ENCODE measurements at places on chromosomes 16 and 17.

- DNase-seq: no peak
Measured at GRCh38 chr17:59328601-59329000, 2.9 kb upstream of the YPEL2 start.

DNA sequence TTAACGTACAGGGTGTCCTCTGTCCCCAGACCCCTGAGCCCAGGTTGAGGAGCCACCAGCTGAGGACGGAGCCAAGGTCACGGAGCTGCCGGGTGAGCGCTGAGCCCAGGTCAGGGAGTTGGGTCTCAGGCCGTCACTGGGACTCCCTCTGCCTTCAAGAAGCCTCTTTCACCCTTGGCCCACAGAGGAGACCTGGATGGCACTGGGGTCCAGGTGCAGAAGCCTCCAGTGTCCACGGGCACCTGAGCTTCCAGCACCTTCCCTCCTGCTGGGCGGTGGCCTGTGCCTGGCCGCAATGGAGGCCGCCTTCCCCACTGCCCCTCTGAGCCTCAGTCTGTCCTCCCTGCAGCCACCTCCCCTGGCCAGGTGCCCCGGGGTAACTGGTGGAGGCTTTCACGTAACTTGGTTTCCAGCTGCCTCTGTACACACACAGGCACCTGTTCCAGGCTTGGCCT is 31.6 kb upstream of the CDH15 start:
- DNase-seq: no peak

DNA sequence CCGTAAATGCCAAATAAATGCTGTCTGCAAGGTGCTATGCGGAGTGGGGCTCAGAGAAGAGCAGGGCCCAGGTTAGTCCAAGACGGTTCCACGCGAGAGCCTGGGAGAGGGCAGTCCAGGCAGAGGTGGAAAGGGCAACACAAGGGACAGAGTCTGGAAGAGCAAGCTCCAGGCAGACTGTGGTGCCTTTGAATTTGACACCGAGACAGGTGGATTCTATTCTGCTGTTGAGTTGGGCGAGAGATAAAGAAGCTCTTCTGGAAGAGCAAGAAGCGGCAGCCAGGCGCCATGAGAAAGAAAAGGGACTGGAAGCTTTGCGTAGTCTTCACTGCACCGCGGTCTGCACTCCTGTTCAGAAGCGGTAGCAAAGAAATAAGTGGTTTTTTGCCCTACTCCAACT is 55.6 kb downstream of the CYTH1 start:
- no peak for DNase-seq

DNA sequence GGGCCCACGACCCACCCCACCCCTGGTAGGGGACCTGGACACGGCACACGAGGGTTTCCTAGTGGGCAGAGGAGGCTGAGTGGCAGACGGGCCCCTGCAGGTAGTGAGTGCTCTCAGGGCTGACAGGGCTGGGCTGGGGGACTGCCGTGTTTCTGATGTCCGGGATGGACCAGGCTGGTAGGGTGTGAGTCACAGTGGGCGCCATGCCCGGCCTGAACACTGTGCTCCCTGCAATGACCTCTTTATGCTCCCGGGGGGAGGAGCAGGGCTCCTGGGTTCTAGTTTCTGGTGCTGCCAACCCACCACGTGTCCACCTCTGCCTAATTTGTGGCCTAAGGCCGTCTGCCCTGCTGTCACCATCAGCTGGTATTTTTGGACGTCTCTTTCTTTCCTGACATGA is 26.3 kb downstream of the ARHGAP23 start:
- no peak for DNase-seq

GRCh38 chr16:49587511-49587910 is 213.9 kb downstream of the C16orf78 start:
- no peak for DNase-seq

DNA sequence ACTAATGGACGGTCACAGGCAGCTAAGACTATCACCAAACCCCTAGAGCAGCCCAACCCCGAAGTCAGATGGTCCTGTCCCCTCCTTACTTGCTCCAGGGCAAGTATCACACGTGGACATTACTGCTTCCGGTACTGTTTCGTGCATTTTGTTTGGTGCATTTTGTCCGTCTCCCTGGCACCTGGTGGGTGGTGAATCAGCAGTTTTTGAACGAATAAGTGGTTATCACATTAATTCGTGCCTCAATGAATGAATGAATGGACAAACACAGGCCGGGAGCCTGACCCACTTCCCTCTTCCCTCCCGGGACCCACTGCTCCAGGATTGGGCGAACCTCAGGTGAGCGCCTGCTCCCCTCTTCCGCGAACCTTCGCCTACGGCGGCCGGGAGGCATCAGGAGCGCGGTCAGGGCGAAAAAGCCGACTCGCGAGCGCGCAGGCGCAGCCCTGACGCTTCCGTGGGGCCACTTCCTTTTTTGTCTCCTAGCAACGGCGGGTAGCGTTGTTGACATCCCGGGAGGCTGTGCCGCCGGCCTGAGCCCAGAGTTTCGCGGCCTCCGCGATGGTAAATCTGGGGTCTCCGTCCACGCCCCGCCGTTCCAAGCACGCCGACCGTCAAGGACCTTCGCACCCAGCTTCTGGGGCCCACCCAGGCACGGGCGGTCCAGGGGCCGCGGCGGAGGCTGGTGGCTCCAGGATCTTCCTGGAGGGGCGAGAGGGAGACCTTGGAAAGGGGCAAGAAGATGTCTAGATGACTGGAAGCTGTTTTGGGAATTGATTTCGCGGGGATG is at the start of gene DYNLRB2:
Gene DYNLRB2 (plus strand): TSS at position 478 of the 790 bp plus-strand sequence. CDS start 84 bp downstream, at position 562.
- DNase-seq: peak; percentile 80

DNA sequence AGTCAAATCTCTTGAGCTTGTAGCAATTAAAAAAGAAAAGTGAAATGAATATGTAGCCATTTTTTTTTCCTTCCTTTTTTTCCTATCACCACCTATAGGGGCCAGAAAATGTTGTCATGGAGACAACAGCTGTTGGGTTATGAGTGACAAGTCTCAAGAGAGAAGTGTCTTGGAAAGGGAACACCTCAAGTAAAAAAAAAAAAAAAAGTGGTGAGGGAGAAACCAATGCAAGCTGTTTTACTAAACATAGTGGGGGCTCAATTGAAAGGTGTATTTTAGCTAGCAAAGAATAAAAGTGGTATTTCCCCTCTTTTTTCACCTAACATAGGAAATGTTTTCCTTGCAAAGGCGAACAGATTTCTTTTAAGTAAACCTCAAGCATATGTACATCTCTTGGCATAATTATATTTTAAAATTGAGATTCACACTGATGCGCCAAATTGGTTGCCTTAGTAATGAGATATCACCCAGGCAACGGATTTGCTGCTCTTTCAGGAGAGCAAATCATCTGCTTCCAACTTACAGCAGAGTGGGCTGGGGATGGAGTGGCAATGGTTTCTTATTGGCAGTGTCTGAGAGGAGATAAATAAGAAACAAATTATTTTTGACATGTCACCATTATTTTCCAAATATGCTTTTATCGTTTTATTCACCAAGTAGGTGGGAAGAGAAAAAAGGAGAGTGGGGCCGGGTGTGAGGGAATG is 183.6 kb downstream of the MYO1D start:
- no peak for DNase-seq

DNA sequence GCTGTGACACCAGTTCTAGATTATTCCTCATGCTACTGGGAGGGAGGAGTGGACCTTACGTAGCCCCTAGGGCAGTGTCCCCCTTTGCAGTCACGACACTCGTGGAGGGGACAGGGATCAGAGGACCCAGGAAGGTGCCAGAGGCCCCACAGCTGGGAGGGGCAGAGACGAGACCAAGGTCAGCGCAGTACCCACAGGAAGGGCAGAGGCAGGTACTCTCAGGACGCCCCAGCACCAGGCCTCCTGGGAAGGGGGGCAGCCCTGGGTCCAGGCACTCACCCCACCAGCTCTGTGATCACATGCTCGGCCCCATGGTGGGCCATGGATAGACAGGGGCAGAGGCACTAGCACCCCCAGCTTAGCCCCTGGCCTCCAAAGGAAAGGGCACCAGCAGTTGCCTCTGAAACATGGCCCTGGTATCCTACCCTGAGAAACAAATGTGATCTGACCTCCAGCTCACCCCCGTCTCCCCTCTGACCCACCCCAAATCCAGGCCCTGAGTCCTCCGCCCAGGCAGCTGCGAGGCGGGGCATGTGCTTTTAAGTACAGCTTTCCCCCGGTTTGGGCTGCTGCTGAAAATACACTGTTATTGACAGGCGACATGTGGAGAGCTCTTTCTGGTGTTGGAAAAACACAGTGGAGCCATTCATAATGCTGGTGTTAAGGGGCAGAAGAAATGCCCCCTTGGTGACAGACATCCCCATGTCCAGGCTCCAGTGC is 361.9 kb downstream of the C16orf95 start:
- DNase-seq: no peak

GRCh38 chr17:19762515-19762961 is 14.4 kb upstream of the ALDH3A1 start:
- no peak for DNase-seq

- no peak for DNase-seq
Measured at GRCh38 chr16:56263711-56264608, 72.7 kb downstream of the GNAO1 start.

GRCh38 chr16:15790458-15790857 is 66.4 kb downstream of the MYH11 start:
- DNase-seq: no peak

GRCh38 chr17:65483438-65483837 is 78.0 kb downstream of the AXIN2 start:
- no peak for DNase-seq

DNA sequence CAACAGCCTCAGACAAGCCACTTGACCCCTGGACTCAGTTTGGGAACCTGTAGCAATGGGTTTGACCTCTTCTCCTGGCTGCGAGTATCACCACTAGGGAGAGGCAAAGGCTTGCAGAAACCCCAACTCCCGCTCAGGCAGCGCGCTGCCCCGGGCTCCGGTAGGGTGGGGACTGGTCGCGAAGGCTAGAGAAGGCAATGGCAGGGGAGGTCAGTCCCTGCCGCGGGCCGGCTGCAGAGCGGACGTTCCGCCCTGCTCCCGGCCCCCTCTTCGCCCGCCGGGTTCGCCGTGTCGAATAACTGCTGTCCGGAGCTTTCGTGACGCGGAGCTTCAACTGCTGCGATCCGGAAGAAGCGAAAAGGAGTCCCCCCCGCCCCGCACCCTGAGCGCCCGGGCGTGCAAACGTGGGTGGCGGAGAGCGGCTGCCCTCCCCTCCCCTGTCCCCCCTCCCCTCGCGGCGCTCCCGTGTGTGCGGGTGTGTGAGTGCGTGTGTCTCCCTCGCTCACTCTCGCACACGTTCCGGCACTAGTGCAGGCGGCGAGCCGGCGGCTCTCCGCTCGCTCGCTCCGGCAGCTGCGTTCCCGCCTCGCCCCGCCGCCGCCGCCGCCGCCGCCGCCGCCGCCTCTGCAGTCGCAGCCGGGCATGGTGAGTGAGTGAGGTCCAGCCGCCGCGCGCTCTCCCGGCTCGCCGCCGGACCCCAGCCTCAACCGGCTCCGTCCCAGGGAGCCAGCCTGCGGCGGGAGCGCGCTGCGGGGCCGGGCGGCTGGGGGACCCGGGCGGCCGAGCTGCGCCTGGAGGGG is 772 bp upstream of the SHISA6 start:
- DNase-seq: no peak

- DNase-seq: no peak
Measured at GRCh38 chr16:19854543-19854876, 30.1 kb downstream of the GPRC5B start.

DNA sequence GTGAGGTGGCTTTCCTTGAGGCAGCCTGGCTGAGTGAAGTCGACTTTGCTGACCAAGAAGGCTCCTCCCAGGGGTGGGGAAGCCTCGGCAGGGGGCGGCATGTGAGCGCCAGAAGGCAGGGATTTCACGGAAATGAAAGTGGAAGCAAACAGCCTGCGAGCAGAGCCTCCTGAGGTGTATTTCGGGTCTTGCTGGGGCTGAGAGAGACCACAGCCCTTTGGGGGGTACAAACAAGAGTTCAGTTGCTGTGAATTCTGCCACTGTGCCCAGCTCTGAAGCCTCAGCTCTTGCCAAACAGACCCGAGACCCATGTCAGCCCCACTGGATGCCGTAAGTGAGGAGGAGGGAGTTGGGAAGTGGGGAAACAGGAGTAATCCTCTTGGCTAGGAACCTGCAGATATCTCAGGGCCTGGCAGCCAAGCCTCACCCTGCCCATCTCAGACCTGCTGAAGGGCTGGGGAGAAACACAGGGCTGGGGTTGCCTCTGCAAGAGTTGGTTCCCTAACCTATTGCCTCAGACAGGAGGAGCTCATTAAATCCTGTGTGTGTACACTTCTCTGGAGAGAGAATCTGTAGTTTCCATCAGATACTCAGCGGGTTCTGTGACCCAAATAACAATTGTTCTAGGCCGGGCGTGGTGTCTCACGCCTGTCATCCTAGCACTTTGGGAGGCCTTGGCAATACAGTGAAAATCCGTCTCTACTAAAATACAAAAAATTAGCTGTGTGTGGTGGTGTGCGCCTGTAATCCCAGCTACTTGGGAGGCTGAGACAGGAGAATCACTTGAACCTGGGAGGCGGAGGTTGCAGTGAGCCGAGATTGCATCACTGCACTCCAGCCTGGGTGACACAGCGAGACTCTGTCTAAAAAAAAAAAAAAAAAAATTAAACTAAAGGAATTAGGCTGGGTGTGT is at the start of gene IFI35:
Gene IFI35 (plus strand): TSS at position 146 of the 913 bp plus-strand sequence. CDS start 164 bp downstream, at position 310.
- DNase-seq: peak; percentile 66

DNA sequence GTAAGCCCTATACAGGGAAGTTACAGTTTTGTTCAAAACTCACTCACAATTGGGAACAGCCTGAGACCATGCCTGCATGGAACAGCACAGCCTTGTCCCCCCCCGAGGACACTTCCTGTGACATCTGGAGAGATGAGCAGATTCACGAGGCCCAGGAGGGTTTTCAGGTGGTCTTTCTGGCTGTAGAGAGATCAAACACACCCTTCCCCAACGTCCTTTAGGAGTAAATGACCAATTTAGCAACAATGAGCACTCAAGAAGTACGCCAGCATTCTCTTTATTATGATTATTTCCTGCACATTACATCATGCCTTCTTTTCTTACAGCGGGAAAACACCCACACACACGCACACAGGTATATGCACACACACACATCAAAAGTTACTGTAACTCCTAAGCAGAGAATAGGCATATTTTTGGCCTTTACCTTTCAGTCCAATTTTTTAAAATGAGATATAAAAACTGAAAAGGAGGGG is 39.0 kb downstream of the ADCY9 start:
- no peak for DNase-seq

GRCh38 chr17:2040942-2041560 is 771 bp upstream of the OVCA2 start:
- no peak for DNase-seq

GRCh38 chr17:17868641-17869522 is 32.1 kb upstream of the SREBF1 start:
- DNase-seq: no peak

DNA sequence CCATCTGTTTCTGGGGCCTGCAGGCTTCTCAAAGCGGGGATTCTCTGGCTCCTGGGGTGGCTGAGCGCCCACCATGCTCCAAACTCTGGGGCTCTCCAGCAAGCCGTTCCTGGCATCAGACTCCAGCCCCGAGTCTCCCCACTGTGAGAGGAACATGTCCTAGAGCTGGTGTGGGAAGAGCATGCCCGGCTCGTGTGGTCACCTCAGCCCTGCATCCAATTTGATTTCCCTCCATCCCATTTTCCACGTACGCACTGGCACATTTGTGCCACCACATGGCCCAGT is 23.2 kb upstream of the KCNJ12 start:
- no peak for DNase-seq

- DNase-seq: no peak
Measured at GRCh38 chr17:1166276-1166675, 13.5 kb downstream of the ABR start.

Measured in T-helper 22 cell (primary cell).